ENCODE measurements at places on chromosomes 5 and 9. TPM values are rescaled to one million over a fixed set of nuclear protein-coding genes. Genes with fewer than 3 reads are reported as not detected.

DNA sequence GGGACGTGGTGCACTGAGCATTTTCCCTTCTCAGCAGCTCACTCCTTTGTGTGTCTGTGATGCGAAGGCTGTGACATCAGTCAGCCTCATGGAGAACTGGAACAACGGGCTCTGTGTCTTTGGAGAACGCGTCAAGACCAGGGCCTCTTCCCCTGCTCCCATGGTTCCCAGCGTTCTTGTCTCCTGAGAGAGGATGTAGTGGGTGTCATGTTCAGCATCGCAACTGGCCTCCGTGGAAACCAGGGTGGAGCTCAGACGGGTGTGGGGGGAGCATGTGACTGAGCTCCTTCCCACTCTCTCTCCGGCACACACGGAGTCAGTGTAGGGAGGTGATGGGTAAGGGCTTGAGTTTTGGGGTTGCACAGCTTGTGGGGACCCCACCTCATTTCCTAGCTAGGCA is 59.7 kb downstream of the TENT4A start:
- H3K36me3 ChIP-seq, result no peaks in the 10 kb centered on the region
- no peak for DNase-seq
- 0 out of 2 replicates have a peak, but pooled peaks cover under 1% of the 10 kb centered on the region for H3K4me1 ChIP-seq
- H3K27me3 ChIP-seq, result no peaks in the 10 kb centered on the region

- H3K4me3 ChIP-seq, result no peak overlapping the region
- peak overlapping the region; percentile 55 for H3K27ac ChIP-seq
- H3K4me1 ChIP-seq, result peaks cover 10% of the 10 kb centered on the region
Measured at GRCh38 chr9:13139641-13140171, 139.8 kb downstream of the MPDZ start.

DNA sequence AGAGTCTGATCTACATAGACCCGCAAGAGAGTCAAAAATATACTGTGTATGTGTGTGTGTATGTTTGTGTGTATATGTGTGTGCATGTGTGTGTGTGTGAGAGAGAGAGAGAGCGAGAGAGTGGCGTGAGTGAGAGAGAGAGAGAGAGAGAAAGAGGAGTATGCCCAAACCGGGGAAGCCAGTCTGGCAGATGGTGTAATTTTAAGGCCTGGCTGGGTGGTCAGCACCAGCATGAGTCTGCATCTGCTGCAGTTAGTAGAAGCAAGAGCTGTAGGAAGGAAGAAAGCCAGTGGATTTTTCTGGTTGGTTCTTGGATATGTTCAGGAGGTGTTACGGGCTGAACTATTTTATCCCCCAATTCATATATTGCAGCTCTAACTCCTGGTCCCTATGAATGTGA is 75.2 kb downstream of the ACTBL2 start:
- no peaks in the 10 kb centered on the region for H3K36me3 ChIP-seq
- H3K4me1 ChIP-seq, result no peaks in the 10 kb centered on the region
- no peaks in the 10 kb centered on the region for H3K27me3 ChIP-seq
- H3K27ac ChIP-seq, result no peak overlapping the region
- H3K4me3 ChIP-seq, result no peak overlapping the region

GRCh38 chr5:11892832-11893231 is 11.4 kb downstream of the CTNND2 start:
- no peak overlapping the region for H3K27ac ChIP-seq
- no peaks in the 10 kb centered on the region for H3K4me1 ChIP-seq
- H3K27me3 ChIP-seq, result 0 out of 2 replicates have a peak, but pooled peaks cover 17% of the 10 kb centered on the region
- no peaks in the 10 kb centered on the region for H3K36me3 ChIP-seq

The TRIM32 gene
- 40.5 TPM for total RNA-seq

The DEPDC1B gene
- total RNA-seq, result 25.6 TPM

The PCDHGA9 gene
- not detected for total RNA-seq

The BARHL1 gene
- total RNA-seq, result not detected
